ENCODE measurements at places on chromosomes 12 and 14.

GRCh38 chr14:88553886-88554456, 836 bp downstream of the PTPN21 start:
- DNase-seq = no peak

DNA sequence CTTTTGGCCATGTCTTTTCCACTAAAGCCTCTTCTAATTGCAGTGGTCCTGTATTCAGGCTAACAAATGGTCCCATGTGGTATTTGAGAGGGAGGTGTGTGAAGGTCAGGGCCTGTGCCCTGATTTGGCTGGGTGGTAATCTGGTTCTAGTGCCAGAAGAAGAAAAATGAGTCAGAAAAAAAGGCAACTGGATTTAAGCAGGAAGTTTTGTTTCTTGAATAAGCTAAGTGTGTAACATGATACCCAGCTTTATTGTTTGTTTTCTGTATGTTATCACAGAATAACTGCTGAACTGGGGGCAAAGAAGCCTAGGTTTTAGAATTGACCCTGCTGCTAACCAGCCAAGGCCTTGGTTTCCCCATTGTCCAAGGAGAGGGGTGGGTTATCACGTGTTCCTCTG, 134.0 kb downstream of the ANO6 start:
- DNase-seq = no peak

GRCh38 chr14:42804141-42804540, 1197.5 kb downstream of the LRFN5 start:
- DNase-seq = no peak

DNA sequence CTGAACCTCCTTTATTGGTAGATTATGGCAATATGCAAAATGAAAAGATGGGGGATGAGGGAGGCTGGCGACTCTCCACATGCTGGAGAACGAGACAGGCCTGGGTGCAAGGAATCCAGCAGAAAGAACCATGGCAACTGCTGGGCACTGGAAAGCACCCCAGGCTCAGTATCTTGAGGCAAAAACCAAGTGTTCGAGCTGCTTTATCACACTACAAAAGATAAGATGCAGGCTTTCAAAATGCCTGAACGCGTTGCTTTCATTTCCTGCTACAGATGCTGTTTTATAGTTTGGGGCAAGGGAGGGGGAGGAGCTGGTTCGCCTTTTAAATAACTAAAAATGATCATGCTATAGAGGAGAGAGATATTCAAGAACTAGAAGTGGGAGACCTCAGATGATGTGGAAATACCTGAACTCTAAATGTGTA, 38.9 kb downstream of the NIN start:
- DNase-seq = no peak

DNA sequence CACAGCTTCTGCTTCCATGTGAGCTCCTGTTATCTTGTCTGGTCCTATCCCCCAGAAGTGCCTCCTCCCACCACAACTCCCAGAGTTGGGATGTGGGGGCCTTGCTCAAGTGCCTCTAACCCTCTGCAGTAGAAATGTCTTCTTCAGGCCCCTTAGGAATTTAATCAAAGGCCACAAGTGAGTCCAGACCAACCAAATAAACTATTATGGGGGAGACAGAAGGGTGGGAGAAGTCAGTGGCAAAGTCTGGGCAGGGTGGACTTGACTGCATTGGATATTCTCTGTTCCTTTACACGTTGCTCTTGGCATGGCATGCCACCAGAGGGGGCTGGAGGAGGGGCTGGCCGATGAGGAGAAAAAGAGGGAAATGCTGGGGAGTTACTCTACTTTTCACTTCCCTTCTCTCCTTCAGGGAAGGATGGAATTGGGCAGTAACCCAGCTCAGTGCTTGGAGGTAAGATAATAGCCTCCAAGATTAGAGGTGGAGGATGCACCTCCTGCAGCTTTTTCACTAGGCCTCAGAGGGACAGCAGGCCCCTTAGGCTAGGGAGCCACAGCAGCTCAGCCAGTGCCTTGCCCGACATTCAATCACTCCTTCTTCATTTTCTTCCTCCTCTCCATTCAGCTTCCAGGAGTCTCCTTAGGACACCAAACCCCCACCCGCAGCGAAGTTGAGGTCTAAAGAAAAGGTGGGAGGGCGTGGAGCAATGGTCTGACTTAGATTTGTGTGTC, 1.2 kb upstream of the AP1G2 start:
- no peak for DNase-seq

GRCh38 chr12:19166387-19166786, 36.9 kb downstream of the PLEKHA5 start:
- DNase-seq = no peak

DNA sequence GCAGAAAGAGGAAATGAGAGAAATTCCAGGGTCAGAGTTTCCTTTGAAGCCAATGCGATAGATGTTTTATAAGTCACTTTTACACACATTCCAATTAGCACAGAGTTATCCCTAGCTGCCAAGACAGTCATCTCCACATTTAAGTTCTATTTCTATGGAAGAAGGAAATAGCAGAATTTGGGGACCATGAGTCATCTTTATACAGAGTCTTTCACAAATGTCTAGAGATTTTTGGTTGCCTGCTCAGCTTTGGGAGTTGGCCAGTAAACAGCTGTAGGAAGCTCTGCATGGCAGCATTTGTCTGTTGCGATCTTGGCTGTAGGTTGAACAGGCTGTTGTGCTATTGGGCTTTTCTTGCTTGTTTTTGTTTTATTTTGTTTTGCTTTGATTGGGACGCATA, 884.3 kb downstream of the GALC start:
- DNase-seq = no peak

DNA sequence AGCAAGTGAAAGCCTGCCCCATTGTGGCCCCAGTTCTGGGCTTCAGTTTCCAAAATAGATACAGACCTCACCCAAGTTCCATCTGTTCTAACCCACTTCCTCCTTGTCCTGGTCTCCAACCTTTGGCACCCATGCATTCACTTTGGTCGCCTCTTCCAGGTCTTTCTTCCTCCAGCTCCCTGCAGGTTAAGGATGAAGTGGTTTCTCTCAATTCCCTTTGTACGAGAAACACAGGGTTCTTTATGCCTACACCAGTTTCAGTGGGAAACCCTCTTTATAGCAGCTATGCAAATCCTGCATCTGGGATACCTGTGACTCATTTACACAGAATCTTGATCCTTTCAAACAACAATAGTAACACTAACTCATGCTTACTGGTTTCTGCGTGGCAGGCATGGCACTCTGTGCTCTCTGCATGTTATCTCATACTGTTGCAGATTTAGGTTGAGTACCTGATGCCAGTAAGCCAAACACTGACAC, 110.6 kb upstream of the AMIGO2 start:
- DNase-seq = no peak

- DNase-seq = no peak
These were observed 484.6 kb downstream of the AACS start for GRCh38 chr12:125549836-125550235.

DNA sequence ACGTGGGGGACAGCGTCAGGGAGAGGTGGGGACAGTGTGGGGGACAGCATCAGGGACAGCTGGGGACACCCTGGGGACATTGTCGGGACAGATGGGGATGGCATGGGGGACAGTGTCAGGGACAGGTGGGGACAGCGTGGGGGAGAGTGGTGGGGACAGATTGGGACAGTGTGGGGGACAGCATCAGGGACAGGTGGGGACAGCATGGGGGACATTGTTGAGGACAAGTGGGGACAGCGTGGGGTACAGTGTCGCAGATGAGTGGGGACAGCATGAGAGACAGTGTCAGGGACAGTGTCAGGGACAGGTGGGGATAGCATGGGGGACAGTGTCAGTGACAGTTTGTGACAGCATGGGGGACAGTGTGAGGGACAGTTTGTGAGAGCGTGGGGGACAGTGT, 240.9 kb downstream of the TMEM121 start:
- DNase-seq = no peak

Measured in stimulated activated CD8-positive, alpha-beta memory T cell treated with anti-CD3 and anti-CD28 coated beads, Interleukin-4, amount 100 ng/mL, for 4 hours (primary cell).